ENCODE measurements at places on chromosomes 13 and 19.

DNA sequence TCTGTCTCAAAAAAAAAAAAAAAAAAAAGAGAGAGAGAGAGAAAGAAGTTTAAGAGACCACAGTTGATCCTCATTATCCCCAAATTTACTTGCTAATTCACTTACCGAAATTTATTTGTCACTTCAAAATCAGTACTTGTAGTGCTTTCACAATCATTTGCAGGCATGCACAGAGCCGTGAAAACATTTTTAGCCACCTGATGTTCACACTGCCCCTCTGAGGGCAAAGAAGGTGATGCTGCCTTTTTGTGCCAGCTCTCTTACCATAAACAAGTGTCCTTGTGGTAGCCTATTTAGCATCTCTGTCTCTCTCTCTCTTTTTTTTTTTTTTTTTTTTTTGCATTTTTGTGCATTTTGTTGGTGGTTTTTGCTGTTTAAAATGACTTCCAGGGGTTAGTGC is 24.1 kb upstream of the CASP14 start:
- DNase-seq: no peak

DNA sequence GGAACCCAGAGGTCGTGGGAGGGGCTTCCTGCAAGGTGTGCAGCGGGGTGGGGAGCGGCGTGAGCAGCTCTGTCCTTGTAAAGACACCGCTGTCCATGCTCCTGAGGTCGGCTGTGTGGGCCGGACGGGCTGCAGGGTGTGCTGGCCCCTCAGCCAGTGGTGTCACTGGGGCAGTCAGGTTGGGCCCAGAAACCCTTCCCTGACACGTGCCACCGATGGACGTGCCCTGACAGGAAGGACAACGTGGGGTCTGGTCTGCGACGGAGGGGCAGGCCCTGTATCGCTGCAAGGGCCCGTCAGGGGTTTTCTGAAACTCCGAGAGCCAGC is 4.2 kb upstream of the RPS15 start:
- no peak for DNase-seq

- DNase-seq: no peak
These were observed 323.2 kb downstream of the OXGR1 start for GRCh38 chr13:96671073-96671472.

- no peak for DNase-seq
These were observed 27.5 kb upstream of the OBI1 start for GRCh38 chr13:78686461-78686860.

GRCh38 chr13:21606251-21606650 is 2.3 kb upstream of the MICU2 start:
- DNase-seq: no peak

DNA sequence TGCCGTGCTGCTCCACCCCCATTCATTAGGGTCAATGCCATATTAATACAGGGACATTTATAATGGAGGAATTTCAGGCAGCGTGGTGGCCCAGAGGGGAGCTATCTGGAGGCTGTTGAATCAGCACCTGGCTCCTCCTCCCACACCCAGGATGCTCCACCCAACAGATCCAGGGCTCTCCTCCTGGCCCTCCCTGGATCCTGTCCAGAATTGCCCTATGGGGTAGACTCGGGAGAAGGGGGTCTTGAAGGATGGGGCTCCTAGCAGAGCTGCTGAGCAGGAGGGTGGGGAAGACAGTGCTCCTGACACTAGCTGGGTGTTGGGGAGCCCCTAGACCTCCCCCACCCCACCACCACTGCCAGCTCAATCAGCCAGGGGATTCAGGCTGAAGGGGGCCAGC is 5.2 kb upstream of the OR10H5 start:
- DNase-seq: no peak
